Esophagus muscularis mucosa (tissue), 4 donors: ENCODE measurements at places on chromosomes 11 and 22.

GRCh38 chr11:15828215-15828853, 528.0 kb downstream of the SOX6 start:
- DNase-seq, result peak; percentile 77

GRCh38 chr11:116910378-116910777, 73.0 kb upstream of the APOA1 start:
- DNase-seq, result no peak

- DNase-seq, result no peak
These were observed 9.8 kb downstream of the HDHD5 start for GRCh38 chr22:17149076-17149815.

GRCh38 chr11:94675239-94675638, 92.9 kb upstream of the AMOTL1 start:
- DNase-seq, result peak; percentile 66

DNA sequence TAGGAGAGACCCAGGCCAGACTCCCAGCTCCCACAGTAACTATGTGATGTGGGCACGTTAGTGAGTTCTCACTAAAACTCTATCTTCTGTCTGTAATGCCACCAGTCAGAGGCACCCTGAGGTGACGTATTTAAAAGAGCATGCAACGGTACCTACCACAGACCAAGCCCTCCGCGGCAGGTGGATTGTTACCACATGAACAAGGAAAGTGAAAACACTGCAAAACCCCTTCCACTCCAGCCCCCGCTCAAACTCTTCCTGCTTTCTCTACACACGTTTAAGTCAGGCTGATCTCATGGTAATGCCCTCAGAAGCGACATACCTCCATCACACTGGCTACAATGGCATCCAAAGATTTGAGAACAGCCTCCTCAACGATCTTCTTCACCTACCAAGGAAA, 36.7 kb downstream of the SERPIND1 start:
- DNase-seq, result no peak

- no peak for DNase-seq
These were observed 681 bp upstream of the ARHGEF12 start for GRCh38 chr11:120335556-120335907.

DNA sequence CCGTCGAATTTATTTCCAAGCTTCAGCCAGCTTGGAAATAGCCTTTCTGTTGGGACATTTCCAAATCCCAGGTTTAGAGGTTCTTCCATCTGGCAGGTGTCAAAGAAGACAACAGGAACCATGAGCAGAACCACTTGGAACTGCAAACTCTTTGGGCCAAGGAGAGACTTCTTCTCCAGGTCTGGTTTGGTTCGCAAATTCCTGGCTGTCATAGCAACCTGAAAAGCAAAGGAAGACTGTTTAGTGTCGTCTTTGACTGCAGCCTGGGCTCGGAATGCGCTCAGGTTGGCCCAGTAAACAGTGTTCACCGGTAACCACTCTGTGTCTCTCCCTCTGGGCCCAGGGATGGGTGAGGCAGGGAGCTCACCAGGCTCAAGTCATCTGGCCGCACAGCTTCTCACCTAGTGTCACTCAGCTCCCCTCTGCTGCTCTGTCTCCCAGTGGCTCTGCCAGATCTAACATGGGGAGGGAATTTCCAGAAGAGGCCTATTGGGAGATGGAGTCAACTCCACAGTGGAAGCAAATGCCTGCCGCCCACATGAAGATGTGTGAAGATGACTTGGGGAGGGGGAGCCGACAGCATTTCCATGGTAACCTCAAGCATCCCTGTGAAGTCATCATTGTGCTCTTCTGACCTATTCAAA, 11.9 kb upstream of the CLMP start:
- no peak for DNase-seq

DNA sequence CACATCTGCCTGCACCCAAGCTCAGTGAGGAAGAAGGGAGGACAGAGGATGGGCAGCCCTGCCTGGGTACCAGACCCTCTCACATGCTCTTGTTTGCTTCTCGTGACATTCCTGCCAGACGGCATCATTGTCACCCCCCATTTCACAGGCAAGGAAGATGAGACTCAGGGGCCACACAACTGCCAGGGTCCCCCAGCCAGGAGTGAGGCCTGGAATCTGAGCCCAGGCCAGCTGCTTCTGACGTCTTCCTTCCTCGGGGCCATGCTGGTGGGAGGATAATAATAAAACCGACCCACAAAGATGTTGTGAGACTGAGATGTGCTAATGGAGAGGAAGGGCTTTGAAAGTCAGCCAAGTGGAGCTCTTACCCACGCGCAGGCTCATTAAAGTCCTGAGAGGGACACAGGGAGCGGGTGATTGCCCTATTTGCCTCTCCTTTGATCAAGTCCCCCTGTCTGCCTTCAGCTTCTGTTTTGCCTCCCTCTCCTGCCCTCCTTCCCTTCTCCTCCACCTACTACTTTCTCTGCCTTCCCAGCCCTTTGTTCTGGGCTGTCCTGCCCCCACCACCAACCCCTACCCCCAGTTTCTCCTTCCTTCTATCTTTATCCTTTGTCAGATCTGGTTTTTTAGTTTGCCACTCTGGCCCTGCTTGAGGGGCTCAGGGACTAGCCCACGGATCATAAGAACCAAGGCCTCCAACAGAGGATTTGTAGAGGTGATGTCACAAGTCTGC, 62.7 kb downstream of the MCM5 start:
- no peak for DNase-seq

GRCh38 chr11:8066036-8066910, 14.7 kb upstream of the TUB start:
- no peak for DNase-seq

DNA sequence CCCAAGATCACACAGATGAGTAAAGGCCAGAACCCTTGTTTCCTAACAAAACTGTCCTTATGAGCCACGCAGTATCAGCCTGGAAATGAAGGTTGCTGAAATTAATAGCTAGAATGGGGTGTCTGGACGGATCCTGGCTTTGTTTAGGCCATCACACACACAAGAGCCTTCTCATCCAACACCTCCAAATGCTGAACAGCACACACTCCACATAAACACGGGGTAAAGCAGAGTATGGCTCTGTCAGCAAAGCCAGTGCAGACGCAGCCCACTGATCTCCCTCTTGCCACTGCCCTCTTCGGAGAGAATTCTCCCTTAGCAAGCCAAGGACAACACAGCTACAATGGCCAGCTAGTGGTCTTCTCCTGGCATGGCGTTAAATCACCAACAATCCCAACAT, 392.6 kb upstream of the SYN3 start:
- no peak for DNase-seq

DNA sequence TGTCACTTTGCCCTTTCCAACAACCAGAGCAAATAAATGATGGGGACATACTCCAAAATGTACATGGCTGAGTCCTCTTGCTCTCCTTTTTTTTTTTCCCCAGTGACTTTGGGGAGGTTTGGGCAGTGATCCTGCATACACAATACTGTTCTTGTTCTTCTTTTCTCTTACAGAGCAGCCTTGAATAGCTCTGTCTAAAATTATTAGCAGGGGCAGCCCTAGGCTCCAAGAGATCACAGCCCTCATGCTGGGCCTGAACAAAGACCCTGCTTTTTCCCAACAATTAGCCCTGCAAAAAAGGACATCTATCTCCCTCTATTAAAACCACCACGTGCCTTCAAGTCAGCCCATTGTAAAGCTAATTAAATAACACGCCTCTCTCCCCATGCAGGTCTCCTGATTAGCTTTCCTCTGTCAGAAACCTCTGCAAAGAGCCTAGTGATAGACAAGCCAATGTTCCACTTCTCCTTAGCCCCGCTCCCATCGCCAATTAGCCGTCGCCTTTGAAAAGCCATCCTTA, 54.7 kb downstream of the ETS1 start:
- no peak for DNase-seq

DNA sequence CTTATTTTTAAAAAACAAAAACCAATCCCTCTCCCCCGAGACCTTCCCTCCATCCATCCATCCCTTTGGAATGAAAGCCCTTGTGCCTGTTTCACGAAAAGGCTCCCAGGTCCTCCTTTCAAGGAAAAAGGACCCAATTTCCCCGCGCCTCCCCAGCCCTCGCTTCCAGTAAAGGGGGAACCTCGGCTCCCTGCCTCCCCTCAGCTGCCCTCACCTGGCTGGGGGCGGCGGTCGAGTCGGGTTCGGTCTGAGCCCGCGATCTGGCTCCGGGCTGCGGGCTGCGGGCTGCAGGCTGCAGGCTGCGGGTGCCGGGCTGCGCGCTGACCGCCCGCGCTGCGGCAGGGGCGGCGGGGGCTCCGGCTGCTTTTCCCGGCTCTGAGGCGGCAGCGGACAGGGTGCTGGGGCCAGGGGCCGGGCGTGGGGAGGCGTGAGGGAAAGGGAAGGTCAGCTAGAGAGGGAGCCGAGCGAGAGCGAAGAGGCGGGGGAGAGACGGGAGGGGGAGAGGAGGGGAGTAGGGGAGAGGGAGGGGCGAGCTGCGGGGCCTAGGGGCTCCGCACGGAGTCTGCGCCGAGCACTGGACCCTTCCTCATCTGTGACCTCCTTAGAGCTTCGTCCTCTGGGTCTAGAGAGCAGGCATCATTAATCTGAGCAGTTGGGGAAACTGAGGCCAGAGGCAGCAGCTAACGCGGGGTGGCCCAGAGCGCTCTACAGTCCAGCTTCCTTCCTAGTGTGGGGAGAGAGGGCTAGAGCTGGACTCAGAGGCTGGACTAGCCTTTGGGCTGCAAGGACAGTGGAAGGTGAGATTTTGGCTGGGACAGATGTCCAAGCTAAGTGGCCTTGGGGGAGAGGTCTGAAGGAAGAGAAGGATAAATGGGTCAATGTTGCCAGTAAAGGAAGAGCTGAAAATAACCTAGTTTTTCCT, at the start of gene C1QTNF4:
Gene C1QTNF4 (minus strand): TSS at position 478 of the 922 bp plus-strand sequence. CDS start 3,601 bp downstream, outside the sequence.
- DNase-seq, result no peak

DNA sequence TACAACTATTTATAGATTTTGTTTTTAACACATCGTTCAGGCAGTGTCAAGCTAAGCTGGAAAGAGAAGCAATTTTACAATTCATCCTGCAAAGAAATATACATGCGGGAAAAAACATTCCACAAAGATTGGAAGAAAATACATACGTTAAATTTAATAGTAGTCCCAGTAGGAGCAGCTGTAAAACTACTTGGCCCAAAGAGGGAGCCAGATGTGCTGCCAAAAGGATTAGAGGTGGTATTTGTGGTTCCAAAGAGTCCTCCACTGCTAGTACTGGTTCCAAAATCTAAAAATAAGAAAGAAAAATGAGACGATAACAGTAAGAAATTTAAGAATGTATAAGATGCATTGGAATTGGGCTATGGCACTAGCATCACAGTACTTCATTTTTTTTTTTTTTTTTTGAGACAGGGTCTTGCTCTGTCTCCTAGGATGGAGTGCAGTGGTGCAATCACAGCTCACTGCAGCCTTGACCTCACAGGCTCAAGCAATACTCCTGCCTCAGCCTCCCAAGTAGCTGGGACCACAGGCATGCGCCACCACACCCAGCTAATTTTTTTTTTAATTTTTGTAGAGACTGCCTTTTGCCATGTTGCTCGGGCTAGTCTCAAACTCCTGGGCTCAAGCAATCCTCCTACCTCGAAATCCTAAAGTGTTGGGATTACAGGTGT, 21.5 kb downstream of the NUP98 start:
- DNase-seq, result no peak

GRCh38 chr22:37409459-37410050, 17.7 kb downstream of the ELFN2 start:
- no peak for DNase-seq

- no peak for DNase-seq
These were observed 23.5 kb downstream of the RRM1 start for GRCh38 chr11:4118107-4118506.

DNA sequence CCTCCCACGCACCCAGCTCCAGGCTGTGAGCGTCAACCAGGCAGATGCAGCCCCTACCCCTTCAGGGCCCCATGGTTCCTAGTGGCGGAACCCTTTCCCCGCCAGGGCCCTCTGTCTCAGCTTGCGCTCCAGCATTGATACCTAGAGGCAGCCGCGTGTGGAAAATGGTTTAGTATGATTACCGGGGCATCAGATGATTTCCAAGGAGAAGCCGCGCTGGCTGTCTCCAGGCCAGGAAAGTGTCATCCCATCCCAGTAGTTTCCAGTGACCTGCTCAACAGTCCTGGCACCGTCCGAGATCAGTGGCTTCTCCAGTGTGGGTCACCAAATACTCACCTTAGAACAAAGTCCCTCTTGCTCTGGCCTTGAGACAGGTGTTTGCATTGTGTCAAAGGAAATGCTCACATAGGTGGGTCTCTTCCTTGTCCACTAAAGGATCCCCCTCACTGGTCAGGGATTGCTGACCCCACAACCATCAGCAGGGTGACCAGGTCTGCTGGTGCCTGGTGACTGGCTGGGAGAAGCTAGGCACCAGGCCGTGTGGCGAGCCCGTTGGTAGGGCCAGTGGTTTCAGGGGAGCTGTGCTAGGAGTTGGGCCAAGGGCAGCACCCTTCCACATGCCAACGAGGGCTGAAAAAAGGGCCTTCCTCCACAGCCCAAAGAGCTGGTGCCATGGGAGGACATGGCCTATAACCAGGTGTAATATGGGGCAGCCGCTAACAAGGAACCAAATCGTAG, 109.4 kb downstream of the MORC2 start:
- peak; percentile 87 for DNase-seq

DNA sequence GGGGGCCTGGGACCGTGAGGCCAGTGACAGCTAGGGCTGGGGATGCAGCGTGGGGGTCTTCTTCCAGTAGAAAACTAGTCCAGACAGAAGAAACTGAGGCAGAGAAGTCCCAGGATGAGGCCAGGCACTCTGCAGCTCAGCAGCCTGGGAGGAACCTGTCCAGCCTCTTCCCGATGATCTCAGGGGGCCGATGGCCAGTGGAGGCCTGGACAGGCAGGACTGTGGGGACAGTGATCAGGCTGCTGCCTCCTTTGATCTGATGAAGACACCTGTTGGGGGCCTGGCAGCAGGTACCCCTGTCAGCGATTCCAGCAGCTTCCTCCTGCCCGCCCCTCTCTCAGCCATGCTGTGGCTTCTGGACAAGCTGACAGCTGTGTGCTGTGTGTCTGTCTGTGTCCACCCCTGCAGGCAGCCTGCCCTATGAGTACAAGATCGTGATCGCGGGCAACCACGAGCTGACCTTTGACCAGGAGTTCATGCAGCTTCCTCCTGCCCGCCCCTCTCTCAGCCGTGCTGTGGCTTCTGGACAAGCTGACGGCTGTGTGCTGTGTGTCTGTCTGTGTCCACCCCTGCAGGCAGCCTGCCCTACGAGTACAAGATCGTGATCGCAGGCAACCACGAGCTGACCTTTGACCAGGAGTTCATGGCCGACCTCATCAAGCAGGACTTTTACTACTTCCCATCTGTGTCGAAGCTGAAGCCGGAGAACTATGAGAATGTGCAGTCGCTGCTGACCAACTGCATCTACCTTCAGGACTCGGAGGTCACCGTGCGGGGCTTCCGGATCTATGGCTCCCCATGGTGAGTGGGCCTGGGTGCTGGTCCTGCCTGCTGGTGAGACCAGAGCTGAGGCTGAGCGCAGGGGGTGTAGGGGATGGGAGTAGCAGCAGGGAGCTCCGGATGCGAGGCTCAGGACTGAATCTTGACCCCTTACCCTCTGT, 62.6 kb downstream of the MPPED1 start:
- no peak for DNase-seq
